ENCODE measurements at places on chromosomes 7 and 10. TPM values are rescaled to one million over a fixed set of nuclear protein-coding genes. Genes with fewer than 3 reads are reported as not detected.

Gene CLDN4
- total RNA-seq: not detected

Gene ITGB8
- total RNA-seq: 2.4 TPM

Gene HGF
- 285 TPM for total RNA-seq

Gene PRDX3
- total RNA-seq: 115 TPM

Gene COX19
- total RNA-seq: 10.2 TPM

Gene AKR1C8
- total RNA-seq: not detected

Gene PNLIP
- total RNA-seq: not detected

Gene WNT8B
- not detected for total RNA-seq

Gene SUN1
- 76.4 TPM for total RNA-seq

Gene TAS2R41
- not detected for total RNA-seq

Gene VAX1
- not detected for total RNA-seq

Gene SLC13A1
- not detected for total RNA-seq

Gene NKX2-3
- total RNA-seq: not detected

Gene OR2A1
- total RNA-seq: not detected

Gene SPDYE18
- 0.44 TPM for total RNA-seq

Gene PTPRN2
- 3.9 TPM for total RNA-seq

Gene MMRN2
- 3.3 TPM for total RNA-seq

Gene C1QL3
- total RNA-seq: not detected

Gene NPSR1
- not detected for total RNA-seq

Gene COBL
- total RNA-seq: 0.06 TPM

Gene AQP1
- total RNA-seq: 3.8 TPM

Gene STEAP4
- total RNA-seq: 40.5 TPM

Gene HTR7
- total RNA-seq: 0.59 TPM

Gene IGF2BP3
- 17.7 TPM for total RNA-seq

Gene RFC2
- total RNA-seq: 11.8 TPM

Gene FAM180A
- total RNA-seq: 1.3 TPM

Gene NPTX2
- total RNA-seq: 130 TPM

Gene FBXL13
- total RNA-seq: 4.4 TPM

Gene SEMA3D
- total RNA-seq: 0.05 TPM

Gene TRPV5
- total RNA-seq: not detected

Gene SYNPO2L
- total RNA-seq: 0.06 TPM

Gene EVX1
- 0.50 TPM for total RNA-seq

Gene CYP2E1
- total RNA-seq: 2.2 TPM

Gene ZNF25
- total RNA-seq: 7.6 TPM

Gene C10orf143
- 3.2 TPM for total RNA-seq

Gene IRF5
- total RNA-seq: not detected

Gene DIP2C
- total RNA-seq: 11.3 TPM

Gene ACSL5
- 18.5 TPM for total RNA-seq

Gene HIP1
- 6.8 TPM for total RNA-seq

Gene MEOX2
- 2.9 TPM for total RNA-seq

Gene EPHB6
- 74.3 TPM for total RNA-seq

Gene CALML3
- not detected for total RNA-seq

Gene ATP5F1C
- 176 TPM for total RNA-seq

Gene ANKRD2
- total RNA-seq: not detected

Gene MTPN
- 85.7 TPM for total RNA-seq

Gene ELFN1
- total RNA-seq: 0.68 TPM

Gene PRRT4
- 0.56 TPM for total RNA-seq

Gene COL28A1
- 0.44 TPM for total RNA-seq

Gene NHLRC2
- total RNA-seq: 45.5 TPM

Data from cardiac ventricle fibroblast (primary cell).